Effector CD4-positive, alpha-beta T cell (primary cell): ENCODE measurements at places on chromosomes 5 and 9.

- peak; percentile 13 for DNase-seq
Measured at GRCh38 chr5:126499853-126500342, 76.7 kb downstream of the GRAMD2B start.

GRCh38 chr5:96278981-96279380 lies 154.1 kb downstream of the PCSK1 start:
- no peak for DNase-seq

- no peak for DNase-seq
Measured at GRCh38 chr9:122302237-122303093, 37.8 kb downstream of the MRRF start.

- no peak for DNase-seq
Measured at GRCh38 chr5:40397976-40398375, 281.7 kb upstream of the PTGER4 start.

DNA sequence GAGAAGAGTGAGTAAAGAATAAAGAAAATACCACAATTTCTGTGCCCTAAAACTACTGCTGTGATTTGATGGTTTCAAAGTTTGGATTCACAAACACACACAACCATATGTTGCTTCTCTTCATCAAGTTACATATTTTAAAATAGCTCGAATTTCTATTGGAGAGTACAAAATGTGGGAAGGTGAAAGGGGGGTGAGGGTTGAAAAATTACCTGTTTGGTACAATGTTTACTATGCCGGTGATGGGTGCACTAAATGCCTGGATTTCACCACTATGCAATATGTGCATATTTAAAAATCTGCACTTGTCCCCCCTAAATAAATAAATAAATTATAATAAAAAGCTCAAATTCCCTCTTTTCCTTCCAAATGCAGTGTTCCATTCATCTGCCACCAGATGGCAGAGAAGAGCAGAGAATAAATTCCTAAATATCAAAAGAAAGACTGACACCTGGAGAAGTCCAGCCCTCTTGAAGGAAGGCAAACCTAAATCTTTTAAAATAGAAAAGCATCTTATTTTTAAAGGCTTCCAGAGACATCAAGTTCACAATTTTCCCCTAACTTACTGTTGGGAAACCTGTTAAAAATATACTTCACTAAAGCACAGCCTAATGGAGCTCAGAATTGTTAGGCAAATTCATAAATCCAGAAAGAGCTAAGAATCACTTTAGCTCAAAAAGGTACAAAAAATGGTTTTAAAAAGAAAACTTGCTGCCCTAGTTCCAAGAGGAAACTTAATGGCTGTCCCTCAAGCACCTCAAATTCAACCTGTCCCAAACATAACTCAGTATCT lies 24.8 kb upstream of the HNRNPA0 start:
- DNase-seq = no peak

- no peak for DNase-seq
Measured at GRCh38 chr5:120465436-120465961, 1.4 kb downstream of the PRR16 start.

GRCh38 chr5:65338606-65339151 lies 143.0 kb downstream of the ADAMTS6 start:
- no peak for DNase-seq

DNA sequence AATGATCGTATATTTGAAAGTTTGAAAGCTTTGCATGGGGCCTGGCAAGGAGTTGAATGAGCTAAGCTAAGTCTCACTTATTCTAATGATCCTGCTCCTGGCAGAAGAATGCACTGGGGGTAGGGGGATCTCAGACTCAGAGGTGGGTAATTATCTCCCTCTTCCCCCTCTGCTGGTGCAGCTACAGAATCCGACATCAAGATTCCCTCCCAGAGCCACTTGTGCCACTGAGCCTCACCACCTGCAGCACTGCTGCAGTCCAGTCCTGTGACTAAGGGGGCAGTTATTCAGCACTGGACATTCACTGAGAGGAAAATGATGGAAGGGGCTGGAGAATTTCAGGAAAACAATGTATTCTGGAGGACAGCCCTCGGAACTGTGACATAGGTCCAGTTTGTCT lies 205.8 kb downstream of the DEPDC1B start:
- no peak for DNase-seq

DNA sequence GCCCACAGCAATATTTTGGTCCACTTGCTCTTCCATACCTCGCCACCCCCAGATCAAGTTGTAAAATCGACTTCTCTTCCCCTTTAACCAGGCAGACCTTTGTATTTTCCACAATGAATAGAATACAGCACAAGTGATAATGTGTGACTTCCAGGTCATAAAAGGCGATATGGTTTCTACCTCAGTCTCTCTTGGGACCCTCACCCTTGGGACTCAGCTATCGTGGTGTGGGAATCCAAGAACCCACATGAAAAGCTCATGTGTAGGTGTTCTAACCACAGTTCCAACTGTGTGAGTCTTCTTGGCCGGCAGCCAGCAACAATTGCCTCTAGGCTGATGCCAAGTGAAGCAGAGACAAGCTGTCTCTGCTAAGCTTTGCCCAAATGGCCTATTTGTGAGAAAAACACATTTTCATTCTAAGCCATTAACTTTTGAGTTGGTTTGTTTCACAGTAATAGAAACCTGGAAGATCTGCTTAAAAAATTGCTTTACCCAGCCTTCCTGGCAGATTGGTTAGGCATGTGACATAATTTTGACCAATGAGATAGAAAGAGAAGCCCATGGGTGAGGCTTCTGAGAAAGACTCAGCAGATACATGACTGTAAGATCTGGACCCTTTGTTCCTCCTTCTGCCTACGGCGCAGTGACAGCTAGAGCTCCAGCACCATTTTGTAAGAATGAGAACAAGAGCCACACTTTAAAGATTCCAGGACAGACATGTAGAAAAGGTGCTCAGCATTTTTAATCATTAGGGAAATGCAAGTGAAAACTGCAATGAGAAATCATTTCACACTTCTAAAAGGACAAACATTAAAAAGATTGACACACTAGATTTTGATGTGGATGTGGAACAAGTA lies 18.3 kb upstream of the MLLT3 start:
- DNase-seq = peak; percentile 67

DNA sequence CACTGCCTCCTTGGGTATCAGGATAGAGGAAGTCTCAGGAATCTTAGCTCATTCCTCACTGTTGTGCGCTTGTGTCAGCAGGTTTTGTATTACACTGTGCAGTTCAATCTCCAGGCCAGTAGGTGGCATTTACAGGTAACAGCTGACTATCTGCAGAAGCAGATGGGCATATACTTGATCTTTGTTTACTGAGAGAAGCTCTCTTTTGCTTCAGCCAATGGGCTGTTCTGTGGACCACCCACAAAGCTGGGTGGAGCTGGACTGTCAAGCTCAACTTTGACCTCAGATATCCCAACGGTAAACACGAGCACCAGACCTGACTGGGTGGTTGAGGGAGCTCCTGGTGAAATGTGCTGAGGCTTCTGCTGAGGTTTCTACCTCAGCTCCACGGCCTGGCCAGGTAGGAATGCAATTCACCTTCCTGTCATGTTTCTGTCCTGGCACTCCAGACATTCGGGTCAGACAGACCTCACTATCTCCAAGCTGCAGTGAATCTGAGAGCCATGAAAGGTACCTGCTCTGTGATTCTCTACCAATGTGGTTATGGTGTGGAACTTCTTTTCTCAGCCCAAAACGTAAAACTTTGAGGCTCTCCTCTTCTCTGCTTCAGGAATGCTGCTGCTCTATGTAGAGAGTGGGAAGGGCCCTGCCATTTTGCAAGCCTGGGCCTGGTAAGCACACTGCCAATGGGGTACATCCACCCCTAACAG lies 167.9 kb upstream of the ACTBL2 start:
- DNase-seq = no peak

- no peak for DNase-seq
Measured at GRCh38 chr5:56983593-56984361, 31.9 kb upstream of the MIER3 start.

DNA sequence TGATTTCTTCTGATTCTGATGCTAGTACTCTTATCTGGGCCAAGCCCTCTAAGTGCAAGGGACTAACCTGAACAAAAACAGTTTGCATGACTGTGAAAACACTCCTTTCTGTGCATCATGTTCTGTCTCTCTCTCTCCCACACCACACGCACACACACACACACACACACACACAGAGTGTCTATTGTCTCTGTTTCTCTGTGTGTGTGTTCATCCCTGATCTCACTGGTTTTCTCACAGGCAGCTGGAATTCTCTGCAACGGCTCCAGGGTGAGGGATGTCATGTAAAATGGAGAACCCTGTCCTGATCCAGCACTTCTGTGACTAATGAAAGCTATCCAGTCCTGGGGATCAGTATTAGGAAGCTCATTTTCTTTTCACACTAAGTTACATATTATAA lies 453.1 kb upstream of the RGMB start:
- no peak for DNase-seq

DNA sequence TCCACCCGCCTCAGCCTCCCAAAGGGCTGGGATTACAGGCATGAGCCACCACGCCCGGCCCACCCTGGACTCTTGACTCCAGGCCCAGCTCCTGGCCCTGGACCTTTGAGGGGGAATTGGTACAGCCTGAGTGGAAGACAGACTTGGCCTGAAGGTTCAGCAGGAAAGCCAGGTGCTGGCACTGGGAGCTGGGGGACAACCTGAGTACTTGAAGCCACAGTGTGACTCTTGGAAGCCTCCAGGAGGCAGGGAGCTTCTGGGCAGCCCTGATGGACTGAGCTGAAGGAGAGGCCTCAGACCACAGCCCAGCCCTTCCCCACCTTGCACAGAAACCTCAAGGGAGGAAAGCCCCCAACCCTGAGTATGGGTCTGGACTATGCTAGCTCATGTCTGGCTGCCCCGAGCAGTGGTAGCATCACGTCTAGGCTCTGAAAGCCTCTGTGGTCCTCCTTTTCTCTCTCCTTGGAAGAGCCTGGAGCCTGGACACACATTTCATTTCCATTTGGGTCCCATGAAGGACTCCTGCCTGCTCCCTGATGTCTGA lies 54.1 kb downstream of the RASGEF1C start:
- no peak for DNase-seq

DNA sequence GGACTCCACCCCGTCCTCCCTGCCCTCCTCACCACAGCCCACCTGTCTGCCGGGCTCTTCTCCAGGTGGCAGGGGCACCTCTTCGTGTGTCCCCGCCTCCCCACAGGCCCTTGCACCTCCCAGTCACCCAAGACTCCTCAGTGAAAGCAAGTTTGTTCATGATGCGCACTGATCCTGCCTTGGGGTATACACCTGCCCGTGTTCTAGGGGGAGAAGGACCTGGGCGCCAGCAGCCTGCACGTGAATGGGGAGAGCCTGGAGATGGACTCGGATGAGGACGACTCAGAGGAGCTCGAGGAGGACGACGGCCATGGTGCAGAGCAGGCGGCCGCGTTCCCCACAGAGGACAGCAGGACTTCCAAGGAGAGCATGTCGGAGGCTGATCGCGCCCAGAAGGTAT lies 124.9 kb downstream of the EHMT1 start:
- no peak for DNase-seq

GRCh38 chr9:128554155-128554862 lies 1.9 kb downstream of the SPTAN1 start:
- no peak for DNase-seq

DNA sequence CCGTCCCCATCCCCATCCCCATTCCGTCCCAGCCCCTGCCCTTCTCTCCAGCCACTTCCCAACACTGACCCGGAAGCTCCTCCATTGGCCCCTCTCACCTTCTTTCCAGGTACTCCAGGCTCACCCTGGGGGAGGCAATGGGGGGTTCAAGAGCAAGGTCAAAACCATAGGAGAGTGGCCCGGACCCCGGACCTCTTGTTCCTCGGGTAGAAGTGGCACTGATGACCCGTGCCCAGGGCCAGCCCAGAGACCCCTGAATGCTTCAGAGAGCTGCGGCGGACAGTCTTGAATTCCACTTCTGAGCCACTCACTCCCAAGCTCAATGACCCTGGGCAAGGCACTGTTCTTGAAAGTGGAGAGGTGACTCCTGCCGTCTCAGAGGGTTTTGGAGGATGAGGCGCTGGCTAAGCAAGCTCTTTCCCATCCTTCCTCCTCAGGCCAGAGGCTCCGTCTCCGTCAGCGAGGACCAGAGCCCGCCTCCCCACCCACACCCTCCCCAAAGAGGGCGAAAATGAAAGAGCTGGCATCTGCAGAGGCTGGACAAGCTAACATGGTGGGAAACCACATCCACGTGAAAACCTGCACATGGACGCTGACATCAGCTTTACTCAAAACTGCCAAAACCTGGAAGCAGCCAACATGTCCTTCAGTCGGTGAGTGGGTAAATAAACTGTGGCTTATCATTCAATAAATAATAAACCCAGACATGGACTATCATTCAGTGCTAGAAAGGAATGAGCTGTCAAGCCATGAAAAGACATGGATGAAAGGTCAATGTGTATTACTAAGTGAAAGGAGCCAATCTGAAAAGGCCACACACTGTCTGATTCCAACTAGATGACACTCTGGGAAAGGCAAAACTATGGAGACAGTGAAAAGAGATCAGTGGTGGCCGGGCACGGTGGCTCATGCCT lies 27.3 kb upstream of the PHYKPL start:
- no peak for DNase-seq

DNA sequence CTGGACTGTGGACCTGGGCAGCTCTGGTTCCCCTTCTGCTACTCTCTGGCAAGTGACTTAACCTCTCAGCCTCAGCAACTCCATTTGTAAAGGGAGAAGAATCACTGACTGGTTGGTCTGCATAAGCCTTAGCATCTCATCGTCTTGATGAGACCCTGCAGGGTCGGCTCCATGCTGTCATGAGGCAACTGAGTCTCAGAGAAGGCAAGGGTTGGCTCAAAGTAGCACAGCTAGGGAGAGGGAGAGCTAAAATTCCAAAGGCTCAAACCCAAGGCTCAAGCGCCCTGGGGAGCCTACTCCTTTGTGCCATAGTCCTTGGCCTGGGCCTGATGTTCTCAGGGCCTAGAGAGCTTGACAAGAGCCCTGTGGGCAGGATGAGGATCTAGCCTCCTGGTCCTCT lies 4.5 kb downstream of the FGFR4 start:
- DNase-seq = no peak

GRCh38 chr9:135608999-135609317 lies 30.4 kb downstream of the GLT6D1 start:
- DNase-seq = no peak

DNA sequence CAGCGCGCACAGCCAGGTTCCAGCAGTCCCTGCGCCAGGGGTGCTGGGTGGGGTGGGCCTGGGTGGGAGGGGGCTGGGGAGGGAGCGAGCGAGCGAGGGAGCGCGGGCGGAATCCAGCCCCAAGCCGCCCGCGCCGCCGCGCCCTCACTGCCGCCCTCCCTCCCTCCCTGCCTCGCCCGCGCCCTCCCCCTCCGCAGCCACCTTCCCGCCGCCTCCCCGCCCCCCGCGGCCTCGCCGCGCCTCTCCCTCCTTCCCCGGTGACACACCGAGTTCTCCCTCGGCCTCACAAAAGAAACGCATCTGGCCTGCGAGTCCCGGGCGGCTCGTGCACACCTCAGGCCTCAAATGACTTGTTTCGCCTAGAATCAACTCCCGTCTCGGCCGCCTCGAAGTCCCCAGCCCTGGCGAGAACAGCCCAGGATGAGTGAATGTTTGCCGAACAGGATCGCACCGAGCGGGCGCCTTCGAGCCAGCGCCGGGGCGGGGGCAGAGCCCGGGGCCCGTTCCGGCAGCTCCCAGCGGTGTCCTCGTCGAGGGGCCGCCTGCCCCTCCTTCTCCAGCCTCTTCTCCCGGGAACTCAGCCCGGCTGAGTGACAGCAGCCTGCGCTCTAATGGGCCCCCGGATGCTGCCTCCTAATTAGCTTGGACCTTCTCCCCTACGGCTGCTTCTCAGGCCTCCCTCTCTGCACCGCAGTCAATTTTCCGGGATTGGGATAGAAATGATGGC lies 371 bp upstream of the PITX1 start:
- no peak for DNase-seq
